ENCODE measurements at places on chromosomes 7 and 10.

DNA sequence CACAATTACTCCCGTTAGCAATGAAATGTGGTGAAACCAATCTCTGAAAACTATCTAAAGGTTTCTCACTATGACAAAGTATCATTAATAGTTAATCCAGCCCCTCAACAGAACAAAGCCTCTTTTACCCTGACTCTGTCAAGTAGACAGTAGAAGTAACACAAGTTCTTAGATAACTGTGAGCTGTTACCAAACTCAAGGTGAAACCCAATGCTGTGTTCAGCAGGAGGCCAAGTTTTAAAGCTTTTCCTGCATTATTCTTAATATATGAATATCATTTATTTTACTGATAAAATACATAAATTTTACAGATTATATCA lies 109.1 kb downstream of the SRPK2 start:
- no peak for DNase-seq

GRCh38 chr7:56092789-56093531 lies at the start of gene PHKG1:
Gene PHKG1 (minus strand): TSS chr7:56092952. CDS start chr7:56088941, 4,011 bp downstream.
- peak; percentile 39 for DNase-seq

DNA sequence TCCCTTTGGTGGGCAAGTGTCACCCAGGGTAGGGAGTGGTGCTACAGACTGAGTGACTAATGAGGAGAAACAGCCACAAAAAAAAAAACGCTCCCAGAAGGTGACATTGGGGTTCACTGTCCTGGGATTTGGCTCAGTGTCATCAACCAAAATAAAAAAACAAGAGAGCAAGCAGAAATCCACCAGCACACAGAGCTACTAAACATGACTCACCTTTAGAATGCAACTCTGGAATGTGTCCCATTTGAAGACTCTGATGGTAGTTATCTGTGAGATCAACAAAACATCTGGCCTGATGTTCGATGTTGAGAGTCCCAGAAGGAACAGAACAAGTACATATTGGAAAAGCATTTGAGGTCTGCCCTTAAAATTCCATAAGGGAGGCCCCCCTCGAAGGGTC lies 200.3 kb upstream of the LYZL2 start:
- no peak for DNase-seq

DNA sequence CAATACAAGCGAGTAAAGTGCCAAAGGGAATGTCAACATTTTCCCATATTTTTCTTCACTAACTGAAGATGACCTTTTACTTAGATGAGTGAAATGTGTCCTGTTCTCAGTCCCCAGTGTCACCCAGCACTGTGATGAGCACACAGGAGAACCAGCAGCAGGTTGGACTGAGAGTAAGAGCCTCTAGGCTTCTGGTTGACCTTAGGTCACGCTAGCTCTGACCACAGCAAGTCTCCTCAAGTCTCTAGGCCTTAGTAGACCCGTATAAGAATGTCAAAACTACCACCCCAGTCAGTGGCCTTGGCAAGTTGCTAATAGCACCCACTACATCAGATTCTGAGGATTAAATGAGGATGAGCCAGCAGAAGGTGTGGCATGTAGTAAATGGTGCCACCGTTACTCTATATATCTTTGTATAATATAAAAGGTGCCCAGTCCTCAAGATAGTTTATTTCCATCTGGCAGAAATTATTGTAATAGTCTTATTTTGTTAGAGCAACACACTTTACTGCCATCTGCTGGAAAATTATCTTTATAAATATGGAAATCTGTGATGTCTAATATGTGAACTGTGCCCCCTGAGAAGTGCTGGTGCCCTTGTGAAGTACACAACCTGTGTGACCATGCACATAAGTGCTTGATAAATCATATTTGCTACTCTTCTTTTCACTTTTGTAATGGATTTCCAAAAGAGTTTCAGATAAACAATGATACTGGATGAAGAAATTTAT lies 75.7 kb downstream of the SPAG6 start:
- DNase-seq = no peak

DNA sequence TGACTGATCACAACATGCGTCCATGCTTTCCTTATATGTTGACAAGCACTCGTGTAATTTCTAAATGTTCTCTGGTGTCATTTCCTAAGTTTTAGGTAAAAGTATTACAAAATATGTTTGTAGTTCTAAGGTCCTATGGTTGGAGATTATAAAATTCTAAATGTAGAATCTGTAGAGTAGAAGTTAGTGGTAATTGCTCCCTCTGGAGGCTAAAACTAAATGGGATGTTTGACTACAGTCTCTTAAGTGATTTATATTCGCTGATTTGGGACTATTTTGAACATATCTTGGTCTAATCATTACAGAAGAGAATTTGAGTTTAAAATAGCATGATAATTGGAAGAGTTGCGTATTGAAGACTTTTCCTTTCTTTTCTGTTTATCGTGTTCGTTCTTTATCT lies 74.1 kb downstream of the ZMYND11 start:
- no peak for DNase-seq

DNA sequence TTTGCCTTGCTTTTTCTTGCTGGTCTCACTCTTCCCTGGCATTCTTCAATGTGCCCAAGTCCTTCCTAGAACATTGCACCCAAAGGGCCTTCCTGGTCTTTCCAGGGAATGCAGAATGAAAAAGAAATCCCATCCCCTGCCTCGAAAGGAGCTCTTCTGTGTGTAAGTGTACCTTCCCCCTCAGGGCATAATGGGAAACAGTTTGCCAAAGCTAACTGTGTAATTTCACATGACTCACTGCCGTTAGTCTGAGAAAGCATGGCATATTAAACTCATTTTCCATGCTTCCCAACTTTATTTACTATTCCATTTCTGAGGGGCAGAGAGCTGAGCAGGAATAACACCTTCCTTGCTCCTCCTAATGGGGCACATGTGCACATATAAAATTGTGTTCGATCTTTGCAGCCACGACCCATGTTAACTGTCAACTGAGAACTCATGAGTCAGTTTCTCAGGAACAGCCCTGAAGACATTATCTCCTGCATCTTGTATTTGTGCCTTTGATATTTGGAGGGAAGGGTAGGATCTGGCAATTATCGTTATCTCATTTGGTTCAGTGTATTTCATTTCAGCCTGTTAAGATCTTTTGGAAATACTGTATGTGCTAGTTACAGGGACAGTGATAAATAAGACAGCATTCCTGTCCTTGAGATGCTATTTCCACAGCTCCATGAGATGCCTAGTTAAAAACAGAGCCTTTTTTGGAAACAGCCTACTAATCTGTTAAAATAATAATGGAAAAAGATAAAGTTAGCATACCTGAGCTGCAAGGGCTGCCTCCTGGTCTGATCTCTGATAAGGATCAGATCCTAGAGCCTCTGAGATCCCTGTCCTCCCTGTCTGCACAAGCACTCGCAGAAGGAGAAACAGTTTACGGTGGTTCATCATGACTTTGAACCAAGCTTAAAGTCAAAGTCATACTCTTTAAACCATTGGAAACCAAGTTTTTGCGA lies 42.3 kb downstream of the IKZF1 start:
- no peak for DNase-seq

All from NT2/D1 (cell line).